ENCODE measurements at places on chromosomes 2 and 18. TPM values are rescaled to one million over a fixed set of nuclear protein-coding genes. Genes with fewer than 3 reads are reported as not detected.

DNA sequence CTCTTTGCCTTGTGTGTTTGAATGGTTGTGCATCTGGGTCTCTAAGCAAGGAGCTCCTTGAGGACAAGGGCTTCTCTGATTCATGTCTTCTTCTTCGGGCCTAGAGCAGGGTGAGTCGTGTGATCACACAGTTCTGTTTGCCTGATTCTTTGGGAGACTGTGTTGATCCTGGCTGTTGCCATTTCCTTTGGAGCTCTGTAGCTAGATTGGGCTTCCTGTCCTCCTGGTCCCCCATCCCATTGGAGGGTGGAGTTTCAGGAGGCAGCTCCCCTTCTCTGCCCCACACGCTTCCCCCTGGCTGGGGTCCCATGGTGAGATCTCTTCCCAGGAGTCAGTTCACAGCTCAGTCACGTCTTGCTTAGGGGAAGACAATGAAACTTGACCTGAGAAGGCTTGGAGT, 92.8 kb downstream of the TRIB2 start:
- DNase-seq, result no peak

DNA sequence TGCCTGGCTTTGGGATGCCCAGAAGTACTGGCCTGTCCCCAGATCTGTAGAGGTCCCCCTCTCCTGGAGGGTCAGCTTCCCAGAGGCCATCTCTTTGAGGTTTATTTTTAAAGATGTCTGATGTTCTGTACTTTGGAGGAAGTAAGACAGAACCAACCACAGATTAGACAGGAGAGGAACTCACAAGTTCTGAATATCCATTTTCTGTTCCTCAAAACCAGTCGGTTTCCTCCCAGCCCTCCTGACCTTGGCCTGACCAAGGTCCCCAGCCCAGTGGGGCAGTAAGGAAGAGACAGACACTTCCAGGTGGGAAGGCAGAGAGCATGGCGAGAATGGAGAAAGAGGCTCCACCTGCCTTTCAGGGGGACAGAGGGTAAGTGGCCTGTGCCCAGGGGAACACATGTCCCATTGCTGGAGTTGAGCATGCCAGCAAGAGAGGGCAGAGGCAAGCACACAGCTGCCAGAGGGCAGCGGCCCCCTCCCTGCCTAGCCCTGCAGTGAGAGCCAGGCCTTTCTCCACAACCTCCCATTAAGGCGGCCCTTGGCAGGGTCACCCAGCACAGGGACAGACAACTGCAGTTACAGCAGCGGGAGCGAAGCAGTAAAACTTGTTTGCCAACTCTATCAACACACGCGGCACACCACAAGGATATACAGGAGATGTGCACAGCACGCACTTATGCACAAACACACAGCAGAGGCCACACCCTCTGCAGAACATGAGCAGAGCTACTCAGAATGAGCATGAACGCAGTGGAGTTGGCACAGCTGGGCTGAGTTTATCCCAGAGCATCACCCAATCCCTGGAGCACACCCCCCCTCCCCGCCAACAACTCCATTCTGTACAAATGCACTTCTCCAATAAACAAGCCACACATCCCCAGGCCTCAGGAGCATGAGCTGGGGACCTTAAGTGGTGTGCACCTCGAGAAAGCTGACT, 18.5 kb upstream of the SEMA4C start:
- DNase-seq, result peak; percentile 72

GRCh38 chr2:34602262-34602661, 1003.2 kb upstream of the FAM98A start:
- DNase-seq, result no peak

GRCh38 chr18:13265008-13265910, 46.7 kb downstream of the LDLRAD4 start:
- DNase-seq, result no peak

- DNase-seq, result no peak
Measured at GRCh38 chr2:236081171-236081570, 87.0 kb downstream of the GBX2 start.

DNA sequence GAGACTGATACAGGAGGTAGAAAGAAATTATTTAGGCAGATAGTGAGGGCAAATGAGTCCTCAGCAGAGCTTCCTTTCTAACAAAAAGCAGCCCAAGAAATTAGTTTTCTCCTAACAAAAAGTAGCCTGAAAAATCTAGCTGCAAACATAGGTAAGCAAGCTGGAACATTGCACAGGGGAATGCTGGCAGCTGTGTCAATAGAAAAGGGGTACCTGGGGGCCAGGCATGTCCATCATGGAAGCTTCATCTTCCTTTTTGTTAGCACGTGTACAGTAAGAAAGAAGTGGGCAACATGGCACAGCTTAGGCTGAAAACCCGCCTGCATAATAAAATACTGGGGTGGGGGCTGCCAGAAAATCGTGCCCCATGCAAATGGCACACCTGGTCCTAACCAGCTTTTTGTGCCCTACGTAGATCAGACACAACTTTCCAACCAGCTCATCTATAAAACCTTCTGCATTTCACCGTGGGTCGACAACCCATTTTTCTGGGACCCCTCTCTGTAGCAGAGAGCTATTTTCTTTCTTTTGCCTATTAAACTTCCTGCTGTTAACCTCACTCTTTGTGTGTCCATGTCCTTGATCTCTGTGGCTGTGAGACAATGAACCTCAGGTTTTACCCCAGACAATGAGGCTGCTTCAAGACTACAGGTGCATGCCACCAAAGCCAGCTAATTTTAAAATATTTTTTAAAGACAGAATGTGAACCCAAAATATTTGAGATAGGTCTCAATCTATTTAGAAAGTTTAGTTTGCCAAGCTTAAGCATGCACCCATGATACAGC, 6.6 kb upstream of the MTHFD2 start:
- no peak for DNase-seq

GRCh38 chr18:474416-474815, 26.1 kb downstream of the COLEC12 start:
- no peak for DNase-seq

- DNase-seq, result no peak
Measured at GRCh38 chr2:12903272-12903671, 186.5 kb downstream of the TRIB2 start.

GRCh38 chr2:20439193-20439475, 7.7 kb upstream of the RHOB start:
- DNase-seq, result peak; percentile 57

DNA sequence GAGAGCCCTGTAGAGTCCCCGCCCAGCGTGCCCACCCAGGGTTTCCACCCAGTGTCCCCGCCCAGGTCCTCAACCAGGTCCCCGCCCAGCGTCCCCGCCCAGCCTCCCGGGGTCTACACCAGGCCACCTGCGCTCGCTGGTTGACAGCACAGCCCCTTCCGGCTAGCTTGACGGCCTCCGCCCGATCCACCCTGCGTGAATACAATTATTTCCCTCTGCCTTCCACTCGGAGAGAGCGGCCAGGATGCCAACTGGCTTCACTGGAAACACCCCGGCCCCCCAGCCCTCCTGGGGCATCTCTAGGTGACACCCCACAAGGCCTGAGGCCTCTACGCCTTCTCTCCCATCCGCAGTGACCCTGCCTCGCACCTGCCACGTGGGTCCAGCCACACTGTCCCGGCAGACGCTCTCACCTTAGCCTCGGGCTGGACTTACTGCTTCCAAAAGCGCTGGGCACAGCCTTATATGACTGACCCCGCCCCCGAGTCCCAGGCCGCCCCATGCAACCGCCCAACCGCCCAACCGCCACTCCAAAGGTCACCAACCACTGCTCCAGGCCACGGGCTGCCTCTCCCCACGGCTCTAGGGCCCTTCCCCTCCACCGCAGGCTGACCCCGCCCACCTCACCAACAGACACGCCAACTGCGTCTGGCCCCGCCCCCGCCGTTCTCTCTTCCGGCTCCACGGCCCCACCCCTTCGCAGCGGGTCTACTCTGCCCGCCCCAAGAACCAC, 188.1 kb downstream of the LAMA1 start:
- DNase-seq, result peak; percentile 53

DNA sequence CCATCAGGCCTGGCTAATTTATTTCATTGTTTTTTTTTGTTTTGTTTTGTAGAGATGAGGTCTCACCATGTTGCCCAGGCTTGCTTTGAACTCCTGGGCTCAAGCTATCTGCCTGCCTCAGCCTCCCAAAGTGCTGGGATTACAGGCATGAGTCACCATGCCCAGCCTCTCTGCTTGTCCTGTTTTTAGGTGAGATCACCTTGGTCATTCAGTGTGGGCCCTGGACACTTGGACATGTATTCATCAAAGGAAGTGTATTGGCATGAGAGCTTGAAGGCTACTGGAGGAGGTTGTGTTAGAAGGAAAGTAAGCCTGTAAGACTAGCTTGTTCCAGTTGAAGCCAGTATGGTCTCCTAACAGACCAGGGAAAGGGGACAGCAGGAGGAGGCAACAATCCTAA, 229.2 kb upstream of the RGPD4 start:
- DNase-seq, result no peak

DNA sequence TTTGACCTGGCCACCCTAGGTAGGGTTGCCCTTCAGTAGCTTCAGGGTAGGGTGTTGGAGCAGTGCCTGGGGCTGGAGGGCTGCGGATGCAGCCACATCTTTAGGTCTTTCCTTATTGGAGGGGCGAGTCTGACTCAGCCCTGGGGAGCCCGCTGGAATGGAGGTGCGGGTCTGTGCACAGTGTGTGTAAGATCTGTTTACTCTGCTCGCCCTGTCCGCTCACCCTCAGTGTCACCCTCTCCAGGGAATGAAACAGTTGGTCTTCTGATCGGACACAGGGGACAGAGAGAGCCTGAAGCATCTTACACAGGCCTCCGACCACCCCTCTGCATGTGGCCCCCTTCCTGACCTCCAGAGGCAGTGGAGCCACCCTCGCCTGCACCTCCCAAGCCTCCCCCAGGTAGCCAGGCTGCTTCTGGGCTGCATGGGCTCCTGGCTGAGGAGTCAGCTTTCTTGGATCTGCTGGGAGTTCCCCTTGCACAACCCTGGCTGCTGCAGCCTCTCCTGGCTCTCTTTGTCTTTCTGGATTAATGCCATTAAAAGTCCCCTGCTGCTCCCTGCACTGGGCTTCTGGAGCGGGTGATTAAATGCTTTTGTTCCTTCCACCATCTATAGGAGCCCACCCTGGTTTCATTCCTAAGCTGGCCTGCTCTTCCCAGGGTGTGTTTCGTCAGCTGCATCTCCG, 82.6 kb downstream of the ASB1 start:
- no peak for DNase-seq

DNA sequence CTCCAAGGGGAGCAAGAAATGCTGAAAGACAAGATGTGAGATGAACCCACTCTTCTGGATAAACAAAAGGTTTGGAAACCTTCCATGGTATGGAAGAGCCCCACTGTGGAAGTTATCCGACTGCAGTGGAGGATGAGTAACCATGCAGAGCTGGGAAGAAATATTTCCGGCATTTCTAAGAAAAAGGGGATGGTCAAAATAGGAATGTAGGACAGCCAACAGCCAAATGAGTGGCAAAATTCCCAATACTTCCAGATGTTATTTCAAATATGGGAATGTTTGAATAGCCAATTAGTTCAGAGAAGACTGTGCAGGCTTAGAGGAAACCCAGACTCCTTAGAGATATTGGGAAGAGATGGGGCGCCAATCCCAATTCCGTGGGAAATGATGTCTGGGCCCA, 246.8 kb downstream of the RAD51AP2 start:
- DNase-seq, result no peak

DNA sequence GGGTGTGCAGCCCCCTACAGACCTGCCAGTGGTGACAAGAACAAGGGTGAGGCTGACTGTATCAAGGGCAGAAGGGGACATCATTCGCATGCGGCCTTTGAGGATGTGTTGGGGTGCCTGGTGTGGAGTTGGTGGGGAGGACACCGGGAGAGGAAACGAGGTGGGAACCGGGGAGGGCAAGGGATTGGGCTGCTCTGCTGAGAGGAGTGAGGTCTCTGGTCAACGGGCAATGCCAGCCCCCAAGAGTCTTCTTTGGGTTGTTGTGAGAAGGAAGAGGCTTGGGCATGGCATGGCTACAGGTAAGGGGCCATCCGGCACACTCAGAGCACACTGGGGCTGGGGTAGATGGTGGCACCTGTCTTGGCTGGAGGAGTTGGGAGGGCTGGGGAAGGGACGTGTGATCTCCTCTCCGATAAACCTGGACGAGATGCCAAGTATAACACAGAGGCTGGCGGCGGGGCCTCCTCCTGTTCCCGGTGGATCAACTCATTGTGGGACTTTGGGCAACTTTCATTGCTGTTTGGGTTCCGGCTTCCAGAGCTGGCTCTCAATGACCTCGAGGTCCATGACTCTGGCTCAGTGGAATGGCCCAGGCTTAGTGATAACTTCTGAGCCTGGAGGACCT, 37.0 kb downstream of the KCNF1 start:
- no peak for DNase-seq

NEB gene
- total RNA-seq, result 1.2 TPM

IL1RL1 gene
- not detected for total RNA-seq

TOGARAM2 gene
- 0.20 TPM for total RNA-seq

LGALSL gene
- total RNA-seq, result 8.5 TPM

RAPGEF4 gene
- not detected for total RNA-seq

IL36G gene
- not detected for total RNA-seq

FRZB gene
- 0.21 TPM for total RNA-seq

All from HT-29 (cell line).